Femur (tissue), 1 donor: ENCODE measurements at places on chromosomes 2 and 18.

DNA sequence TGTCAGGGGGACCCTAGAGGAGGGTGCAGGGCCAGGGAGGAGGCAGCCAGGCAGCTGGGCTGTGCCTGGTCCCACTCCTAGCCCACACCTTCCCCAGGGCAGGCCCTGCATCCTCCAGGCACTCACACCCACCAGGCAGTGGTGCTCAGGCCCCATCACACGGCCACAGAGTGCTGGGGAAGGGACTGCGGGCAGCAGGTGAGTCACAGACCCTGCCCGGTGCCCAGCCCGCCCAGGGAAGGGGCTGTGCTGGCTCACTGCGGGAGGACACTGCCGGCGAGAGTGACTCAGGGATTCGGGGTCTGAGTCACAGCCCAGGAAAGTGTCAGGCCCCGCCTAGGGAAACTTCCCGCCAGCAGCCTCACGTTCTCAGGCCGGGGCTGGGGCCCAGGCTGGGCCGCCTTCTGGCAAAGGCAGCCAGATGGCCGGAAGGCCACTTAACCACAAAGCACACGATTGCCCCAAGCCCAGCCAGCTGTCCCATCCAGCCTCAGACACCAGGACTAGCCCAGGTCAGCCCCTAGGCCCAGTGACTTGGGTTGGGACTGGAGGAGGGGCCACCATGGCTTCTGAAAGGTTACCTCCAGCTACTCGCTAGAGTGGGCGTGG is 42.2 kb downstream of the BIN1 start:
- peak; percentile 94 for DNase-seq

- DNase-seq, result peak; percentile 45
Observed at GRCh38 chr2:147082850-147083522, 761.8 kb upstream of the ACVR2A start.

DNA sequence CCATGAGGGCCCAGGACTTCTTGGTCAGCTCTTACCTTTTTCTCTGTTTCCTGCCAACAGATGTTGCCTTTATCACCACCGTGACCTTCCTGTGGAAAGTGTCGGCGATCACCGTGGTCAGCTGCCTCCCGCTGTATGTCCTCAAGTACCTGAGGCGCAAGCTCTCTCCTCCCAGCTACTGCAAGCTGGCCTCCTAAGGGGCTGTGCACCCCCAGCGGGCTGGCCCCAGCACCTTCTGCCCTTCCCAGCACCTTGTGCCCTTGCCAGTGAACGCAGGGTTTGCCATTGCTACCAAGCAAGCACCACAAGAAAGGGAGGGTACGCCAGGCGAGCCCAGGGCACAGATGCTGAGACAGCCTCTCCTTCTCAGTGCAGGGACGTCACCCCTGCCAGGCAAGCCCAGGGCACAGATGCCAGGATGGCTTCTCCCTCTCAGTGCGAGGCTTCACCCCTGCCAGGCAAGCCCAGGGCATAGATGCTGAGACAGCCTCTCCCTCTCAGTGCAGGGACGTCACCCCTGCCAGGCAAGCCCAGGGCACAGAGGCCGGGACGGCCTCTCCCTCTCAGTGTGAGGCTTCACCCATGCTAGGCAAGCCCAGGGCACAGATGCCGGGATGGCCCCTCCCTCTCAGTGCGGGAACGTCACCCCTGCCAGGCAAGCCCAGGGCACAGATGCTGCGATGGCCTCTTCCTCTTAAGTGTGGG is 18.4 kb upstream of the NFATC1 start:
- no peak for DNase-seq

DNA sequence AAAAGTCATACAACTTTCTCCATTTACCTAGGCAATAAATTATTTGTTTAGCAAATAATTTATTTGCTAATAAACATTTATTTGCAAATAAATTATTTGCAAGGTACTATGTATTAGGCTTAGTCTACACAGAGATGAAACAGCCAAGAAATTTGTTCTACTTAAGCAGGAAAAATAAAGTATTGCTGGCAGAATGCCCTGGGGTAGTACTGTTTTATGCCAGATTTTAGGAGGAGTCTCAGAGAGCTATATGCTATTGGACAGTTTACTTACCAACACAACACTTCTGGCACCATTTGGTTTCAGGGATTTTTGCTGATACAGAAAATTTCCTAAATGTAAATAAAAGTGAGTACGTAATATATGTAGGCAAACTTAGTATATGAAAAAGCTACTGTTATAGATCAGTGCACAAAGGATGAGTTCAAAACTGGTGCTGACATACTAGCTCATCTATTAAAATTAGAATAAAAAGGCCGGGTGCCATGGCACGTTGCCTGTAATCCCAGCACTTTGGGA is 23.2 kb upstream of the CDKL4 start:
- no peak for DNase-seq

- no peak for DNase-seq
Observed at GRCh38 chr2:67038195-67038594, 358.9 kb upstream of the ETAA1 start.

GRCh38 chr2:176488431-176488830 is 219.2 kb downstream of the MTX2 start:
- no peak for DNase-seq

DNA sequence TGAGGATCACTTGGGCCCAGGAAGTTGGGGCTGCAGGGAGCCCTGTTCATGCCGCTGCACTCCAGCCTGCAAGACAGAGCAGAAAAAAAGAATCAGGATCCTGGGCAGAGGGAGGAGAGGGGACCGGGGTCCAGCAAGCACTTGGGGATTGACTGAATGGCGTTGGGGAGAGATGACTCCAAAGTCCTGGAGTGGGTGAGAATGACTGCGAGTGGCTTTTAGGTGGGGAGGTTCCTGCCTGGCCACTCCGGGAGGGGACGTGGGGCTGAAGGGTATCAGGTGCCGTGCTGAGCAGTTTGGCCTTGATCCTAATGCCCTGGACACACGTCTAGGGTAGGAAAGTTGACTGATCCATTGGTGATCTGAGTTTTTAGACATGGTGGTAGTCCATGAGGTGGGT is 3.5 kb upstream of the NFATC1 start:
- no peak for DNase-seq

- DNase-seq, result no peak
Observed at GRCh38 chr2:135490376-135490775, 40.6 kb downstream of the ZRANB3 start.

DNA sequence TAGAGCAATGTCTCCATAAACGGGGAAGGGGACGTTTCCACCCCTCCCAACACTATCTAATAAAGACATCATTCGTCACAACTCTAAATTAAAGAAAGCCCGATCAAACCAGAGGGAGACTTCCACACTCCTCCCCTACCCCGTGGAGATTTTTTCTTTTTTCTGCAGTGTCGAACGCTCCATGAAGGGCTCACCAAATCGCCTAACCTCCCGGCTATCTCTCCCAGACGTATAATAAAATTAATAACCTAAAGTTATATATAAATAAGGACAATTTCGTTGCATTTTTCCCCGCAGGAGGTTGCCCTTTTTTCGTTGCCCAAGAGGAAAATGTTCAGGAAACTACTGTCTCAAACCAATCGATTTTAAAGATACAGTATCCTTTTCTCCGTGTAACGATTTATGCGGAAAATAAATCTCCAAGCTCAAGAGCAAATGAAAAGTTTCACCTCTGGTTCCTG is 2.4 kb downstream of the EVX2 start:
- no peak for DNase-seq

GRCh38 chr2:202491514-202491913 is 115.4 kb downstream of the BMPR2 start:
- DNase-seq, result no peak

DNA sequence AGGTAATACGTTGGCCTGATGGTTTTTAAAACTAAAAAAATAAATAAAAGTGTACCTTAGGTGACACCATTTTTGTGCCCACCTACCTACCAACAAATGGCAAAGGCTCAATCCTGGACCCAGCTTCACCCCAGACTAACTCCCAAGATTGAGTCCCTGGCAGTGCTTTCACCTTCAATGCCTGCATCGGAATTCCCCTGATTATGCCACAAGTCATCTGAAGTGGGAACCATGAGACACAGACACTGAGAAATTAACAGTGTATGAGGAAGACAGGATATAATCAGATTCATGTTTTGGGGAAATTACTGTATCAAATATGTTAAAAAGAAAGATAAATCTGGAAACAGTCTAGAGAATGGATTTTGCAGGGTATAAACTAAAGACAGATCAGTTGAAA is 41.6 kb downstream of the ZBTB14 start:
- no peak for DNase-seq

DNA sequence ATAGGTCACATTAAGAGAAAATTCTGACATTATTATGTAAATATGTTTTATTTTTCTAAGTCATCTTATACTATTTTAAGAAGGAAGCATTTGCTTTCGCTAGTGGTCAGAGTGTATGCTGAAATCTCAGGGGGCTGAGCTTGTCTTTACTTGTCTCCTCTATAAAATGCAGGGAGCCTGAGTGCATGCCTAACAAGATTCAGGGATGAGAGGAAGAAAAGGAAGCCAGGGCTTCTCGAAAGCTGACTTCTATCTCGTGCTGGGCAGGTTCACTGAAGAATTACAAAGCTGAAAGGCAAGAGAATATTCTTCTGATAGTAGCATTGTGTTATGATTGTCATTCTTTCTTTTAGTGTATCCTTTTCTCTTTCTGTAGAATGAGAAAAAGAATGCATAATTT is 467.4 kb downstream of the SOX11 start:
- DNase-seq, result no peak

DNA sequence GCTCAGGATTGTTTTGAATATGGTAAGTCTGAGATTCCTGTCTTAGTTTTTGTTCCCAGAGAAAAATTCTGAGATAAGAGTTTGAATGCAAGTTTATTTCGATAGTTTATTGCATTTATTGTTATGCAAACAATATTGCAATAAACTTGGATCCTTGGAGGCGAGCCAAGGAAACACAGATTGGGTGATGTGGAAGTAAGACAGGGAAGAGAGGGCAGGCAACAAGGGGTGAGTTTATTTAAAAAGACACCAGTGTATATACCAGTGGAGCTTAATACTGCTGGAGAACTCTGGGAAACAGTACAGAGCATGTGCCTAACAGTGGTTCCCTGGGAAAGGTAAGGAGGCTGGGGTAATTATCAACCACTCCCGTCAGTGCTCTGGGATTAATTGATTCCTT is 87.5 kb upstream of the NEDD4L start:
- no peak for DNase-seq

- no peak for DNase-seq
Observed at GRCh38 chr2:168457190-168457895, 1.3 kb downstream of the CERS6 start.

DNA sequence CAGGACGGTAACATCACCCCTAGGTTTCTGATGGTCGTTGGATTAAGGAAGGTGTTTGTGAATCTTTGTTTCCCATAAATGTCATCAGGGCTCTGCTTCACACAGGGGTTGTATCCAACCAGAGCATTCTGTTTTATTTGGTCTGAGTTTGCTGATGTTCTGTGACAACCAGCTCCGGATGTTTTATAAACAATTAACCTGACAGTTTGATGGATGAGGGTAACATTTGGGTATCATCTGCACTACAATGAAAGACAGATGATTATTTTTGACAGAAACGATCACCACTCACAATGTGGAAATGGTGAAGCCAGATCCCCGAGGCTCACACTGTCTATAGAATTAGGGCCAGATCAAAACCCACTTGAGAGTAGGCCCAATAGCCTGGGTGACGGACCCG is 107.1 kb downstream of the CDC42EP3 start:
- DNase-seq, result no peak

- no peak for DNase-seq
Observed at GRCh38 chr2:234752966-234753365, 198.9 kb upstream of the SH3BP4 start.

DNA sequence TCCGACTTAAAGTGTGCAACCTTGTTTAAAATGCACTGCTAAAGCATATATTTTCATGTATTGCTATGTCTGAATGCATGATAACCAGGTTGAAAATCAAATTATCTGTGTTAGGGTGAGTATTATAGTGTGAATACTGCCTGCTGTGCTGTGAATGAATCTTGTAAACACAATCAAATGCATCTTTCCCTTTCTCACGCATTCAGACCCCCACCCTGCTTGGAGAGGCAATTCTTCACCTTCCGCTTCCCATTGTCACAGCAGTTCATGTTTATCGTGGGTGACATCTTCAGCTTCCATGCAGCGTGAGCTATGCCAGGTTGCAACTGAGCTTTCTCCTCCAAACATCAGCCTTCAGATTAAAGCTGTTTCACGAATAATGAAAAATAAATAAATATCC is 418.0 kb downstream of the MEIS1 start:
- no peak for DNase-seq

DNA sequence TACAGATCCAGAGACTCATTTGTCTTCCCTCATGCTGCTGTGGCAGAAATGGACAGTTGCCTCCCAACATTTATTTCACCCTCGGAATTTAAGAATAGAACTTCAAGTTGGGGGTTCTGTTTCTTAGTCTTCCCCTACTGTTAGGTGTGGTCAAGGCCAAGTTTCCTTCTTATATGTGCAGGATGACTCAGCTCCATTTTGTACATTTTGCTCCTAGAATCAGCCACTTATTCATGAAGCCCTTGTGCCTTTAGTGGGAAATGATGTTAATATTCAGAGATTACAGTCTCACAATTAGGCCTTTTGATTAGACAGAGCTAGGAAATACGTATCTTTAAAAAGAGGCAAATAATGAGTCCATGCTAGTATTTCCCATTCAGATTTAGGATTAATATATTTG is 46.2 kb upstream of the ELOA2 start:
- no peak for DNase-seq

- DNase-seq, result no peak
Observed at GRCh38 chr2:19677825-19678518, 223.8 kb downstream of the TTC32 start.

DNA sequence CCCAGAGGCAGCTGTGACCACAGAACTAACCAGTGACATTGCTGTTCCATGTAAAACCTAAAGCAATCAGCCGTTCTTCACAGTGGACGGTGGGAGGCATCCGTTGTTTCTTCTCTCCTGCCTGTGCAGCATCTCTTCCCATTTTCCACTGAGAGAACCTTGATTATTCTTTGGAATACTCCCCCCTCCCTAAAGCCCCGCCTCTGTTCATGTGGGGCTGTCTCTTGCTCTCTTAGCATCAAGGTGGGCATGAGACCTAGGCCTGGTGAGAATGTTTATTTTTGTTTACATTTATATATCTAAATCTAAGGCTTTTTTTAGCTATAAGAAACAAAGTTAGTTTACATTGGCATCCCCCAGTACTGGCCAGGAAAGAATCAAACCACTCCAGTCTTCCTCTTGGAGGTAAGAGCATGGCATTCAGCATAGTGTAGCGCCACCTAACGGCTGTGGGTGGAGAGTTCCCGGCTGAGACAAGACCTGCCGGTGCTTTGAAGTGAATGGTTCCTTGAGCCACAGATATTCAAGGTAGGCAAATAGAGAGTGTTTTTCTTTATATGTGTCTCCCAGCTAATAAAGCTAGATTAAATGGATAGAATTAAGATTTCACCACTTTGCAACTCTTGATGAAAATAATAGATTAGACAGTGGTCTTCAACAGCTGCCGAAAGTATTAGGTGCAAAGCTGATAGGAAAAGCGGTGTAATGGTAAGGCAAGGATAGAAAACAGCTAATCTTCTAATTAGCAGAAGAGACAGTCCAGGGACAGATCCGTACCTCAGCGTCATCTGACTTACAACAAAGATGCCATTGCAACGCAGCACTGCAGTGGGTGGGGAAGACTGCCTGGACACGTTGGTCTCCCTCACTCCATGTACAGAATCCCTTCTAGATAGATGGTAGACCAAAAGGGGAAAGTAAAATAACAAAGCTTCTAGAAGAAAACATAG is 219.6 kb upstream of the RAB12 start:
- DNase-seq, result peak; percentile 81

- no peak for DNase-seq
Observed at GRCh38 chr2:166892397-166892796, 4.1 kb downstream of the XIRP2 start.

- DNase-seq, result no peak
Observed at GRCh38 chr2:203592470-203592869, 57.4 kb upstream of the RAPH1 start.
